ENCODE measurements at places on chromosomes 3 and 15. TPM values are rescaled to one million over a fixed set of nuclear protein-coding genes. Genes with fewer than 3 reads are reported as not detected.

Gene SLC28A2
- total RNA-seq, result not detected

Gene ZMYND10
- 1.2 TPM for total RNA-seq

Gene TIMP4
- not detected for total RNA-seq

Gene GPR62
- not detected for total RNA-seq

Gene TMCO5A
- not detected for total RNA-seq

Gene GHRL
- total RNA-seq, result 6.9 TPM

Gene PLAAT1
- total RNA-seq, result not detected

Gene TRPM1
- total RNA-seq, result not detected

Gene ARPP19
- total RNA-seq, result 197 TPM

Gene THSD4
- not detected for total RNA-seq

Gene BSN
- 0.12 TPM for total RNA-seq

Gene EEFSEC
- total RNA-seq, result 15.9 TPM

Gene NR2C2
- total RNA-seq, result 62.1 TPM

Gene ANKRD63
- total RNA-seq, result not detected

Gene FAM227B
- total RNA-seq, result 4.6 TPM

Gene PLXNA1
- 16.1 TPM for total RNA-seq

Gene PCOLCE2
- not detected for total RNA-seq

Gene CLN6
- total RNA-seq, result 66.8 TPM

Gene SPTBN5
- 4.7 TPM for total RNA-seq
